Tongue (tissue), 3 donors: ENCODE measurements at places on chromosomes 1 and 21. TPM values are rescaled to one million over a fixed set of nuclear protein-coding genes. Genes with fewer than 3 reads are reported as not detected.
A peak's percentile ranks its signal among the peaks of the same experiment; 100 is the strongest.

NBPF6 gene
- not detected for total RNA-seq

MASP2 gene
- total RNA-seq, result not detected

HTR6 gene
- not detected for total RNA-seq

LCE3D gene
- not detected for total RNA-seq

VANGL1 gene
- total RNA-seq, result 8.4 TPM

SLC44A5 gene
- 0.82 TPM for total RNA-seq

LEFTY2 gene
- 2.6 TPM for total RNA-seq

CYP4A22 gene
- total RNA-seq, result not detected

GCSAML gene
- total RNA-seq, result 0.72 TPM

PRDM16 gene
- 1.6 TPM for total RNA-seq

MAP1LC3C gene
- 38.0 TPM for total RNA-seq

TRIM58 gene
- 2.5 TPM for total RNA-seq

DNA sequence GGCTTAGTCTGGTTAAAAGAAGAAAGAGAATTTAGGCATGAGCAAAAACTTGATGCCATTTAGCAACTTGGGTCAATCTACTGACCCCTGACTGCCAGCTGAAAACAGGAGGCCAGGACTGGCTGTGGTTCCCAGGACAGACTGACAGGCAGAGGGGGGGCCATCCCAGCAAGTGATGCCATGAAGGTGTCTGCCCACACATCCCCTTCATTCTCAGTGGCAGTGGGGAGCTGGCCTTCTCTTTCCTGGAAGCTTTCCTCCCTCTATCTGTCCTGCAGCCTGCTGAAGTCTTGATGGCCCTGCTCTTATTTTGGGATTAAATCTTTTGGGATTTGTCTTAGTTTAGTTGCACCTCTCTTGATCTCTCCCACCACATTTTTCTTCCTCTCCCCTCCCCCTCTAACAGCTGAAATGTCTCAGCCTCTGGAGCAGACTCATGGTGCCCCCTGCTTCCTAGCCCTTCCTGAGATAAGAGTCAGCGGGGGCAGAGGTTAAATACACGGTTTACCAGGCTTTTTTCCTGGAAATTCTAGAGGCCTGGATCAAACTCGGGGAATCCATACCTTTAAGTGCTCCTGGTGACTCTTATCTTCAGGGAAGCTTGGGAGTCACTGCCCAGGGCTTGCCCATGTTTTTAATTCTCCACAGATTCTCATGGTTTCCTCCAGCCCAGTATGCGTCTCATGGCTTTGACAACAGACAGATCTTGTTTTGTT, 99.5 kb upstream of the TSPAN2 start:
- no peak for DNase-seq

GRCh38 chr1:221923929-221924598, 182.2 kb upstream of the DUSP10 start:
- DNase-seq, result no peak

GRCh38 chr1:94063379-94063778, 57.6 kb downstream of the ABCA4 start:
- DNase-seq, result peak; percentile 86

- peak; percentile 85 for DNase-seq
Observed at GRCh38 chr1:116151739-116152576, 40.8 kb downstream of the MAB21L3 start.

GRCh38 chr1:202858331-202858730, 30.6 kb downstream of the RABIF start:
- DNase-seq, result peak; percentile 75

GRCh38 chr1:30507016-30507312, 216.4 kb downstream of the MATN1 start:
- no peak for DNase-seq

DNA sequence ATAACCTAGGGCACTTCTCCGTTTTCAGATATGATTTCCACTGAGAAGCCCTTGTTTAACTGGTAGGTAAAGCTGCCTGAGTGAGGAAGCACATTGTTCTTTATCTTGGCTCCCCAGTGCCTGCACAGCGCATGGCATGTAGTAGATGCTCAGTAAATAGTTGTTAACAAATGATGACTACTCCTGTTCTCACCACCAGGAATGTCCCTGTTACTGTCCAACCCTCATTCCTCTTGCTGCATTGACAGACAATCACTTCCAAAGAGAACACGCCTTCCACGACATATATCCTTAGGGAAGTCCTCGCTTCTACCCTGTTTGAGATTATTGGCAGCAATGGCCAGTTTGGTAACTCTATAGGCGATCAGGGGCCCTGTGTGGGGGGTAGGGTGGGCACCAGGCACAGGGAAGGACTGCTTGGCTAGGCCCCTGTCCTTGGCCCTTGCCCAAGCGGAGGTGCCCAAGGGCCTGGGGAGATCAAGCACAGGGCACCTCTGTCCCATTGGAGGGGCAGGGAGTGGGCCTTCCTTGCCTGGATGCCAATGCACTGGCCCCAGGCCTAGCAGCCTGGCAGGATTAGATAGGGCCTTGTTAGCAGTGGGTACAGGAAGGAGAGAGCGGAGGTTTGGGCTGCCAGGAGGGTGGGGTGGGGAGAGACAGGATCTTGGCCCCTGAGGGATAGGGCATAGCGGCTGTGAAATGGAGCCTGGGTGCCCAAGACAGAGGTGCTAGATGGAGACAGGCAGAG, 10.2 kb downstream of the NES start:
- peak; percentile 46 for DNase-seq

DNA sequence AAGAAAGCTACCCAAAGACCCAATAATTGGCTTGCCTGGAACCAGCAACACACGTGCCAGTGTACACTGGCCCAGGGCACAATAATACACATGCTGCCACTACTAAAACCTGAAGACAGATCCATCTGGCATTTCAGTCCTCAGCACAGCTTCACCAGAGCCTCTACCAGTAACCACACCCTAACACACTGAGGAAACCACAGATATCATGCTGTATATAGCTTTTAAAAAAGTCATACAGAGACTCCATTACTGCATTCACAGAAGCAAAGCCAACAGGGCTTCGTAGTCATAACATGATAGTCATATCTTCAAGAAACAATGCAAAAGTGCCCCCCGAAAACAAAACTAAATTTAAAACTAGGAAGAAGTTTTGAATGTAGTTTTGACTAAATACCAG, 40.6 kb upstream of the NEGR1 start:
- DNase-seq, result no peak

DNA sequence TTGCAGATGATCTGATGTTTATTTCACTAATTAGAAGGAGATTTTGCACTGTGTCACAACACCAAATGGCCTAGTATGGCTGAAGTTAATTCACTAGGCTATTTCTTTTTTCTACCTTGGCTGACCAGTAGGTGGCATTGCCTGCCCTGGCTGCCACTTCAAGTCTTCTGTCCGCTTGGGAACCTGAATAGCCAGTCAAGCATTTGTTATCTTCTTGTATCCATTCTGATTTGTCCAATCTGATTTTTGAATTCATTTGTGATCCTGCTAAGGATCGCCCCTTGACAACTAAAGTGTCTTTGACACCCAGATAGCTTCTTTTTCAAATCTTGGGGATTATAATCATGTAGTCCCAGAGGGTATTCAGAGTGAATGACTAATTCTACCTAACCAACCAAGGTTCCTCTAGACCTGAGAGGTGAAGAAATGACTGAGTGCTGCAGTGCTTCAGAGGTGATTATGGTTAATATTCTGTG, 99.4 kb downstream of the GIPC2 start:
- DNase-seq, result peak; percentile 85

GRCh38 chr1:6472391-6472790, 6.4 kb upstream of the TNFRSF25 start:
- DNase-seq, result no peak

- peak; percentile 57 for DNase-seq
Observed at GRCh38 chr1:33180911-33181890, 642 bp downstream of the TRIM62 start.

DNA sequence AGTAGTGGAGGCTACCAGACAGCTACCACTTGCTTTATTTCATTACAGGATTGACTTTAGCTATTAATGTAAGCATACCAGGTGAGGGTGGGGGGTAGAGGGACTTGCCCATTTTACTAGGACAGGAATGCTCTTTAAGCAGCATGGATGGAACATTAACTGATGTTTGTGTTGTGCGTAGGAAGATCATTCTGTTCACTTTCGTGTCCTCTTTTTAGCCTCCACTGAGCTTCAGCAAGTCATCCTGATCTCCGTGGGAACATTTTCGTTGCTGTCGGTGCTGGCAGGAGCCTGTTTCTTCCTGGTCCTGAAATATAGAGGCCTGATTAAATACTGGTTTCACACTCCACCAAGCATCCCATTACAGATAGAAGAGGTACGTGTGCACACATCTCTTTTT, 29.3 kb downstream of the IFNGR2 start:
- DNase-seq, result no peak

GRCh38 chr1:153946622-153947241, at the start of gene DENND4B:
DENND4B (minus strand) TSS chr1:153946718; CDS start chr1:153944374, 2,344 bp downstream.
- DNase-seq, result peak; percentile 90

GRCh38 chr21:17613242-17613676, 558 bp upstream of the BTG3 start:
- DNase-seq, result peak; percentile 67

GRCh38 chr1:30040081-30041019, 683.0 kb downstream of the MATN1 start:
- DNase-seq, result no peak

DNA sequence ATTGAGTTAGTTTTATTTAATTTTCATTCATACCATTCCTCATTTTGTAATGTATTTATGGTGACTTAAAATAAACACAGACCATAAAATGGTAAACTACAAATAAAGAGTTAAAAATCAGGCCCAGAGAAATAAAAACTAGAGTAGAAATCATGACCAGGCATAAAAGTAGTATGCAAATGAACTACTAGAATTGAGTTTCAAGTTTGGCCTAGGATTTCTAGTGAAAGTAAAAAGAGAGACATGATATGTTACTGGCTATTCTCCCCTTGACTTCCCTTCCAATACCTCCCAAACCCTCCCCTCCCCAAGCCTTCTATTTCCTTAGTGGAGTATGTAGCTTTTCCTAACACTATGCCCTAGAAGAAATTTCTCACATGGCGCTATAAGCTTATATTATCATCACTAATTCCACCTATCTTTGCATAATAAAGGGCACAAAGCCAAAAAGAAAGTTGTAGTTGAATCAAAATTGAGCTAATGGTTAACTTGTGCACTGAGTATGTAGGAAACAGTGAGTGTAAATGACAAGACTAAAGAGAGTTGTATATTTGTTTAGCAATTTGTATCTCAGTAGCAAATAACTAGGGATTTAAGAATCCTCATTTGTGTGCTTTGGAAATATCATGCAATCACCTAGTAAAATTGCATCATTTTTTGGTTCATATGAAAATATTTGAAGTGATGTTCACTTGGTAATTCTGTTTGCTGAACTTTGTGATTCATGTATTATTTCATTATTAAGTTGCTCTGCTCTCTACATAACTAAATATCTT, 29.7 kb upstream of the CDC14A start:
- DNase-seq, result no peak

GRCh38 chr1:3283849-3284248, 170.6 kb upstream of the ARHGEF16 start:
- peak; percentile 53 for DNase-seq

DNA sequence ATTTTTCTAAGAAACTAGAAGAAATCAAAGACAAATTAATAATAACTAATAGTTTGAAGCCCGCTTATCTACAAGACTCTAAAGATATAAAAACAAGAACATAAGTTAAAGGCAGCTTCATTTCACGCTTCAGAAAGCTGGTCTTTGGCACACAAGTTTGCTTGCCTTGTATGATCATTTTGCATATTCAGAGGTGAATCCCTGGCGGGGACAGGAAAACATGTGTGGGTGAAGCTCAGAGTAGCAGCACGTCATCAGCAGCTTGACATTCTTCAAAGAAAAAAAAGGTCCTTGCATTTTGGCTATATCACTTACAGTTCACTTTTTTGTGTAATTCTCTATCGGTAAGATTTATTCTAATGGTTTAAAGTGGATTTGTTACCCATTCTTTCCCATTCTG, 1911.8 kb downstream of the MRPL39 start:
- DNase-seq, result no peak

DNA sequence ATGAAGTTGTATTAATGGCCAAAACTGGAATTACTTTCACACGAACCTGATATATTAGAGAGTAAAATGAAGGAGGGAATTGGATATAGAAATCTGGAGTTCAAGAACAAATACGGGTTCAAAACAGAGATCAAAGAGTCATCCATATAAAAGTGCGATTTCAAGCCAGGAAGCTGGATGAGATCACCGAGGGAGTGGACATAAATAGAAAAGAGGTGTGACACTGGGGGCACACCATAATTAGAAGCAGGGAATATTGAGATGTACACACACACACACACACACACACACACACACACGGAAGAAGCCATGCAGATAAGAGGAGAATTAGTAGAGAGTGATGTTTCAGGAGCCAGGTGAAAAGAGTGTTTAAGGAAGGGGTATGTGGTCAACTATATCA, 32.3 kb upstream of the PLD5 start:
- no peak for DNase-seq

GRCh38 chr1:31302709-31303441, 6.0 kb downstream of the ZCCHC17 start:
- no peak for DNase-seq

DNA sequence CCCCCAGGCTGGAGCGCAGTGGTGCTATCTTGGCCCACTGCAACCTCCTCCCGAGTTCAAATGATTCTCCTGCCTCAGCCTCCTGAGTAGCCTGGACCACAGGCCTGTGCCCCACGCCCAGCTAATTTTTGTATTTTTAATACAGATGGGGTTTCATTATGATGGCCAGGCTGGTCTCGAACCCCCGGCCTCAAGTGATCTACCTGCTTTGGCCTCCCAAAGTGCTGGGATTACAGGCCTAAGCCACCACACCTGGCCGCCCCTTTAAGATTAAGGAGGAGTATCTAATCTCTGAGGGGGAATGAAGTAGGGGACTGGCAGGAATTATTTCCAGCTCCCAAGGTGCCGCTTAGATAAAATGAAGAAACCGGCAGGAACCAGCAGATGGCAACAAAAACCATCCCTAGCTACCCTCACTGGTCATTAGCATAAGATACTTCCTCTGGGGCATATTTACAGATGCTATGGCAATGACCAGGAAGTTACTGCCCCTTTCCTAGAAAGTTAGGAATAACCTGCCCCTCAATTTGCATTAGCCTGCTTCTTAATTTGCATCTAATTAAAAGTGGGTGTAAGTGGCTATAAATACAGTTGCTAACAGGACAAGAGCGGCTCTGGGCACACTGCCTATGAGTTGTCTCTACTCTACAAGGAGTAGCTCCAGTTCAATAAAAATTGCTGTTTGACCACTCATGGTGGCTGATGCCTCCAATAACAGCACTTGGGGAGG, 7.1 kb upstream of the NSUN4 start:
- DNase-seq, result no peak

DNA sequence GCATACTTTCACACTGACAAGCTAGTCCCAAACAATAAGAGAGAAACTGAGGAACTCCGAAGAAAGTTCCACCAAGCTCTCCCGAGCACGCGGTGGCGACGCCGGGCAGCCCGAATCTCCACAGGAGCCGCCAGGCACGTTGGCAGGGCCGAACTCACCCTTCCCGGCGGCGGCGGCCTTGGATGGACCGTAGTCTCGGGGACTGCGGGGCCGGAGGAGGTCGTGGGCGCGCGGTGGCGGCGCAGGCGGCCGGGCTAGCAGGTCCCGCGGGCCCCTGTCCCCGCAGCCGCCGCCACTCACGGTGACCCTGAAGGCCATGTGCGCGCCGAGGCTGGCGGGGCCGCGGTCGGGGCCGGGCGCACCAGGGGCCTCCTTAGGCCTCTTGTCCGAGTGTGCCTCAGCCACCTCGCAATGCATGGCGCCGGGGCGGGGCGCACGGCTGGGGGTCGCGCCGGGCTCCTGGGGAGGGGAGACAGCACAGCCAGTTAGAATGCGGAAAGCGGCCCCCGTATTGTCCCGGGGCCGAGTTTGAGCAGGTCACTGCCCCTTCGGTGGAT, 1.2 kb downstream of the GLIS1 start:
- no peak for DNase-seq

- no peak for DNase-seq
Observed at GRCh38 chr21:25005388-25005787, 601.9 kb downstream of the MRPL39 start.
